ENCODE measurements at places on chromosomes 11 and 22.

GRCh38 chr11:57646194-57646798 lies 3.4 kb downstream of the YPEL4 start:
- no peak for DNase-seq

GRCh38 chr11:121692236-121692635 lies 239.5 kb upstream of the SORL1-AS1 start:
- DNase-seq: no peak

DNA sequence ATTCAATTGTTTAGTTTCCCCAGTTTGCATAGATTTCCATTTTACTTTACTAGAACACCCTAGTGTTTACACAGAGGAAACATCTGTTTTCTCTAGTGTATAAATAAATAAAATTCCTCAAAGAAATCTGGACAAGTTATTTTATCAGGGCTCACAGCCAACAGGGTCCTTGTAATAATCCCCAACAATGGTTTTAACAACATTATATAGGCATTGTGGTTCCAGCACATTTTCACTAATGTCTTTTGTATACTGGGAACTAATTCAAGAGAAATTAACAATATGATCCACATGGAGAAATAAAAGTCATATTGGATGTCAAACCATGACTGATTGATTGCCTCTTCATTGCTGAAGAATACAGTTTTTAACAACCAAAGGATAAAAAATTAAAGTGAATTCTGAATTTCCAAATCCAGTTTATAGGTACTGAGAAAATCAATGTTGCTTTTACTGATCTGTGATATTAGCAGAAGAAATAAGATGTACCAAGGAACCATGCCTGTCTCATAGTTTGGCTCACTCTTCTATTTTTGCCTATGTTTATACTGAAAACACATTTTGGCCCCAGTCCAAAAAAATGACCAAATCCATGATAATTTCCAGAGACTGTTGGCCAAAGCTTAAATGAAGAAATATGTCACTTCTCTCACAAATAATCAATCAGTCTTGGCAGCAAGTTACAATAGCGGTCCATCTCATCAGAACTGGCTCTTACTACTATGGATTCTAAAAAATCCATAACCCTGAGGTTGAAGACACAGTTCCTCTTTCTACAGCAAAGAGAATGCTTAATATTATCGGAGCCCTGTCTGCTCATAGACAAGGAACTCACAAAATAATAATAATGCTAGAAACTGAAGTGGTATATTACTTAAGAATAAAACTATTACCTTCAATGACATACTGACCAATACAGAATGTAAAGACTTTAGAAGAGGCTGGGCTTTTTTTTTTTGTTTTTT lies 1.4 kb upstream of the MS4A13 start:
- no peak for DNase-seq

GRCh38 chr11:9862981-9863380 lies 199.1 kb downstream of the SWAP70 start:
- no peak for DNase-seq

- no peak for DNase-seq
Measured at GRCh38 chr11:70592641-70593165, 194.4 kb downstream of the CTTN start.

DNA sequence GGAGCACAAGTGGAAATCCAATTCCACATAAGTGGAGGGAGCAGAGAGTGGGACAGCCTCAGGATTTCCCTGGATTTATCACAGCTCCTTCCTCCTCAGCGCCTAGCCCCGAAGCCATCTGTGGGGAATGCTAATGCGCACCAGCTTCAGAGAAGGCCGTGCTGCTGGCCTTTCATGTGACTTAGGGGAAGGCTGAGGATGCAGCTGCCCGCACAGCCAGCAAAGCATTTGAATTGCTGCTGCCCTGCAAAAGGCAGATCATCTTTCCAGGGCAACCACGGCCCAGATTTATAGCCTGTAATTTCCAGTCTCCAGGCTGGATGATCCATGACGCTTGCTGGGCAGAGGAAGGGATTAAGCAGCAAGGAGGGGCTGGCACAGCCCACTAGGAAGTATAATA lies 29.9 kb downstream of the SYN3 start:
- DNase-seq: no peak

GRCh38 chr22:46145361-46145851 lies 4.9 kb upstream of the PPARA start:
- peak; percentile 28 for DNase-seq

GRCh38 chr11:120257346-120257745 lies 17.4 kb downstream of the POU2F3 start:
- DNase-seq: no peak

DNA sequence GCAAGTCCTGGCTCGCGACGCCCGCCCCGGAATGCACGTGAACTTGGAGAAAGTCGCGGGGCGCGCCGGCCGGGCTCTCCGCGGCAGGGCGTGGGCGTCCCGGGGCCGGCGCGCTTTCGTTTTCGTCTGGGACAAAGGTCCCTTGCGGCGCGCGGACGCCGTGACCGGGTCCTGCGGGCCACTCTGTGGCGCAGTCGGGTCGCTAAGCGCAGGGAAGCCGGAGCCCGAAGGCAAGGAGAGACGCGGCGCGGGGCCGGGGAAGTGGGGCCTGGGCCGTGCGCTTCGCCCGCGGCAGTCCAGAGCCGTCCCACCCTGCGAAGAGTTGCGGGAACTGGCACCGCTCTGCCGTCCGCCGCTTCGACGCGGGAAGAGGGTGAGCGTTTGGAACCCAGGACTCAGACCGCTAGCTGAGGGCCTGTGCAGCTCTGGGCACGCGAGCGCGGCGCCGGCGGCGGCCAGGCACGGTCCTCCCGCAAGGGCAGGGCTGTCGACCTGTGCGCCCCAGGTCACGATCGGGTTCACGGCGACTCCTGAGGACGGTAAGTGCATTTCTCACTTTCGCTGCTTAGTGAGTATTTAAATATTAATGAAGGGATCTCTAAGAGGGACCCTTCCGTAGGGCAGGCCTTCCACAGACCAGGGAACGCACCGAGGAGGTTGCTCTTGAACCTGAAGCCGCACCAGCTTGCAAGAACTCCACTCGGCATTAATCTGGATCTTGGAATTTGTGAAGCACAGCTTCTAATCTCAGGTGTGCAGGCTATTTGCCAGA lies 78.0 kb upstream of the PPARA start:
- DNase-seq: peak; percentile 63

GRCh38 chr11:26621132-26621531 lies 49.1 kb upstream of the MUC15 start:
- no peak for DNase-seq

- DNase-seq: peak; percentile 59
Measured at GRCh38 chr22:50276143-50276542, 6.0 kb upstream of the MAPK11 start.

GRCh38 chr11:61345954-61346843 lies 13.2 kb downstream of the TKFC start:
- DNase-seq: no peak

- DNase-seq: no peak
Measured at GRCh38 chr11:104120493-104121137, 43.3 kb downstream of the PDGFD start.

DNA sequence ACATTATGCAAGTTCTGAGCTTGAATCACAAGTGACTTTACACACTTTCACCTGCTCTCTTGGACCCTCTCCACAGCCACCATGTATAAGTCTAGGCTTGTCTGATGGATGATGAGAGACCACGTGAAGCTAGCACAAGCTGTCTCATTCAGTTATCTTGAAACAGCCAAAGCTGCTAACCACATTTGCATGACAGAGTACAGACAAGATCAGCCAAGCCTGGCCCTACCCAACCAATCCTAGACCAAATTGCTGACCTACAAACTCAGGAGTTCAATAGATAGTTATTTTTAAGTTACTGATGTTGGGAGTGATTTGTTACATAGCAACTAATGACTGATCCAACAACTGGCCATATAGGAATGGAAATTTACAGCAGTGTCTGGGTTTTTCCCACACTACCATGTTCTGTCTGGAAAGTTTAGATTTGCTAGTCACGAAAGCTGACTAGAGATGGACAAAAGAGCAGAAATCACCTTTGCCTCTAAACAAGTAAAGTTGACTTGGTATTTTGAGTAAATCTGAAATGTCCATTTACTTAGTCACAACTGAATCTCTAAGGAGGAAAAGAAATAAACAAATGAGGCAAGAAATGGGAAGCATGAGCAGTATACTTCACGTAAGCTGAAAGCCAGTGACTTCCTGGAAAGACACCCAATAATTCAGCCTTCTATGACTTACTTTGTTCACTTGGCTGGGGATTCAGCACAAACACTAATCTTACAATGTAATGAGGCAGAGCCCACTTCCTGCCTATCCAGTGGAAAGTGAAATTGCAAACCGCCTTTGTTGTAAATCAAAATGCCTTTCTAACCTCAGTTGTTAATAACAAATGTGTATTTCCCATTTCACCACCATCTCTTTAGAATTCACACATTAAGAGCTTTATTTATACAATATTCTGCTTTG lies 101.7 kb downstream of the FAM181B start:
- no peak for DNase-seq

- DNase-seq: no peak
Measured at GRCh38 chr11:74695705-74696280, 35.4 kb downstream of the CHRDL2 start.

GRCh38 chr11:9772218-9772617 lies 108.3 kb downstream of the SWAP70 start:
- DNase-seq: no peak

GRCh38 chr11:62546929-62547625 lies 471 bp upstream of the AHNAK start:
- no peak for DNase-seq

GRCh38 chr11:85821636-85822035 lies 10.7 kb upstream of the SYTL2 start:
- DNase-seq: no peak

- DNase-seq: peak; percentile 62
Measured at GRCh38 chr11:1824221-1825038, 10.4 kb upstream of the SYT8 start.

- DNase-seq: no peak
Measured at GRCh38 chr11:61343792-61344745, 11.0 kb downstream of the TKFC start.

DNA sequence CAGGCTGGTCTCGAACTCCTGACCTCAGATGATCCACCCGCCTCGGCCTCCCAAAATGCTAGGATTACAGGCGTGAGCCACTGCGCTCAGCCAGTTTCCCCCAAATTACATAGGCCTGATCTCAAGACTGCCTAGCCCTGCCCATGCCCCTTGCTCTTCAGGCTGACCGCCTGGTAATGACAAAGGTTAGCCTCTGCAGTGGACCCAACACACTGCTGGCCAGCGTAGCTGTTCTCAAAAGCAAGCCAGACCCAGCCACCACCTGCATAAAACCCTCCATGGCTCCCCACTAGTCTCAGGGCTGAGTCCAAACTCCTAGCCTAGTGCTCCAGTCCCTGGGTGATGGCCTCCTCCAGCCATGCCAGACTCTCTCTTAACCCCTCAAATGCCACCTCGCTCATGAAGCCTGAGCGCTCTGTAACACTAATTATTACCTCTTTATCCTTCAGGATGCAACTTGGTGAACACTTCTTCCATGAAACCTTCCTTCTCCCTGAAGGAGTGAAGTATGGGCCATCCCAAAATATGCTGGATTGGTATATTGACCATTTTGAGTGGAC lies 836 bp upstream of the RSPH14 start:
- peak; percentile 23 for DNase-seq

GRCh38 chr22:32693102-32693501 lies 108.4 kb upstream of the TIMP3 start:
- DNase-seq: no peak

DNA sequence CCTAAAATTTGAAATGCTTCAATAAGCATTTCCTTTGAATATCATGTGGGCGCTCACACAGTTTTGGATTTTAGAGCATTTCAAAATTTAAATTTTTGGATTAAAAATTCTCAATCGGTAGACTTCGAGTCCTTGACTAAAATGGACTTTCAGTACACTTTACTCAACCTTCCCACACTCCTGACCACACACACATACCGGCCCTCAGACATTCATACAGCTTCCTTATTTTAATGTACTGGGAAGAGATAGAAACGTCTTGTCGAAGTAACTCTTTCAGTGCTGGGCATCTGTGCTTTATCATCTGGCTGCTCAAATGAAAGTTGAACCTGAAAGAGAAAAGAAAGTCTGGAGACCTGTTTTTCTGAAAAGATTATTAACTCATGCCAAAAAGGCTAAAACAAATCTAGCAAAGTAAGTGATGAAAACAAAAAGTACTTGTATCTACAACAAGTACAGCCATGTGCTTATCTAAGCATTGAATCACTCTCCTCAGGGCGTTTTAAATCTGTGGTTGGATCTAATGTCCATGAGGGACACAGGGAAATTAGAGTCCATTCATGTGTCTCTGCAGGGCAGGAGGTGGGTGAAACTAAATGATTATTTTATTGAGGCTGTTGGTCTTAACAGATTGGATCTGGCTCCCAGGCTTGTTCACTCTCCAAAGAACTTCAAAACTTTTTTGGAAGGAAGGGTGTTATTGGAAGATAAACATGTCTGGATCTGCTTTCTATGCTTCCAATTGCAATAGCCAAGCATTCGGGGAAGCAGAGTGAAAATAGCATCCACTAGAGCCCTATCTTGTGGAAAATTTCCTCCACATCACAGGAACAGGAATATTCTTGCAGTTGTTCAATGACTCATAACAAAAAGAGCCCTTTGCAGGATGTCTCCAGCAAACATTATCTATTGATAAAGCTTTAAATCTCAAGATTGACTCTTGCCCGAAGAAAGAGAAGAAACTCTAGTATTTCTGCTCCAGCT lies 47.0 kb downstream of the CARD18 start:
- DNase-seq: no peak

DNA sequence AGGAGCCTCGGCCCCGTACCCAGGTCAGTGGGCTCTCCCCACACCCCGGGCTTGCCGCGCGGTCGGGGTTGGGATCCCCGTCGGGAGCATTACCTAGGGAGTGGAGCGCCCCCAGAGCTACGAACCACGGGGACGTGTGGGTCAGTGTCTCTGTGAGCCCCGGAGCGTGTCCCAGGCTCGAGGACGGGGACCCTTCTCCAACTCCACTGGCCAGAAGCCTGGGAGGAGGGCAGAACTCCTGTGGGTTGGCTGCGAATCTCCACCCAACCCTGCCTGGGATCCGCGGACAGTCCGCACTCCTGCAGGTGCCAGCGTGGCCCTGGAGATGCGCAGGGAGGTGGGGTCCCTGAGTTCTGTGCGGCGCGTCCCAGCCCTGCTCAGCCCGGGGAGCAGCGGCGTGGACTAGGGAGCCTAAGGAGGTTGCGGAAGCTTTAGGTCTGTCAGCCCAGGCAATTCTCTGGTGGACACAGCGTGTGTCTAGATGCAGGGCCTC lies 346 bp downstream of the PPFIBP2 start:
- no peak for DNase-seq

- DNase-seq: no peak
Measured at GRCh38 chr11:122398167-122398566, 257.4 kb upstream of the UBASH3B start.

GRCh38 chr11:75896843-75897419 lies 81.9 kb downstream of the UVRAG start:
- DNase-seq: no peak

GRCh38 chr22:28983190-28983589 lies 78.4 kb downstream of the C22orf31 start:
- DNase-seq: no peak

- peak; percentile 41 for DNase-seq
Measured at GRCh38 chr22:30326255-30326705, 461 bp downstream of the TBC1D10A start.

All from pancreas (tissue), 10 donors.